ENCODE measurements at places on chromosomes 12 and 14. TPM values are rescaled to one million over a fixed set of nuclear protein-coding genes. Genes with fewer than 3 reads are reported as not detected.

TMEM52B gene
- total RNA-seq: not detected

KRT3 gene
- total RNA-seq: not detected

KIF5A gene
- total RNA-seq: 0.29 TPM

SERPINA1 gene
- total RNA-seq: 0.80 TPM

ORAI1 gene
- 35.3 TPM for total RNA-seq

FGD6 gene
- 10.6 TPM for total RNA-seq

WNT1 gene
- total RNA-seq: not detected

CLEC2D gene
- total RNA-seq: 0.27 TPM

AMHR2 gene
- total RNA-seq: 0.89 TPM

ADAMTS20 gene
- not detected for total RNA-seq

KRT78 gene
- not detected for total RNA-seq

TAS2R31 gene
- total RNA-seq: not detected

NPFF gene
- total RNA-seq: not detected

HEATR5A gene
- 13.0 TPM for total RNA-seq

RIMKLB gene
- 22.9 TPM for total RNA-seq

AVPR1A gene
- not detected for total RNA-seq

NGB gene
- not detected for total RNA-seq

OR10AD1 gene
- total RNA-seq: not detected

CMA1 gene
- not detected for total RNA-seq

APOF gene
- not detected for total RNA-seq

CEBPE gene
- not detected for total RNA-seq

TCP11L2 gene
- 1.7 TPM for total RNA-seq

CLEC1A gene
- not detected for total RNA-seq

CCDC38 gene
- 0.08 TPM for total RNA-seq

MUCL1 gene
- total RNA-seq: not detected

CCDC184 gene
- 3.2 TPM for total RNA-seq

EPYC gene
- not detected for total RNA-seq

CFAP73 gene
- not detected for total RNA-seq

RNF31 gene
- total RNA-seq: 34.7 TPM

MAP3K12 gene
- total RNA-seq: 15.6 TPM

RND1 gene
- 5.8 TPM for total RNA-seq

SSPN gene
- 0.70 TPM for total RNA-seq

AICDA gene
- total RNA-seq: 0.07 TPM

Measured in A549 treated with Mapracorat at 1 μM for 4 hours (cell line).